NCI-H1092 treated with DMSO at 0.1 percent for 48 hours (cell line): ENCODE measurements at places on chromosomes 5 and 9.

GRCh38 chr5:158273035-158273434 is 414.1 kb upstream of the CLINT1 start:
- no peak for DNase-seq

DNA sequence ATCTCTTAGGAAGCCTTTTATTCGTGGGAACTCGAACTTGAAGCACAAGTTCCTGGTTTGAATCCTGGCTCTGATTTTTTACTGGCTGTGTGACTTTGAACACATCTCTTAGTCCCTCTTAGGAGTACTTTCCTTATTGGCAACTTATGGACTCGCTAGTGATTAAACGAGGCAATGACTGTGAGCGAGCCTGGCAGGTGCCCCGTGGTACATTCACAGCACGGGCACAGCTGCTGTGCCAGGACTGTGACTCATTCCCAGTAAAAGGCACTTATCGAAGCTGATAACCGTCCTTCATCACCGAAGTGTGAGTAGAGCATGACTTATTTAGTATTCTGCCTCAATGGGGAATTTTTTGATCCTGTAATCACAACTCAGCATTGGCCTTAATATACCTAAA is 22.7 kb downstream of the CFAP90 start:
- peak; percentile 29 for DNase-seq

- DNase-seq, result no peak
Measured at GRCh38 chr9:123266655-123267399, 1.6 kb downstream of the STRBP start.

- DNase-seq, result peak; percentile 46
Measured at GRCh38 chr5:59810041-59810440, 83.5 kb downstream of the PDE4D start.

DNA sequence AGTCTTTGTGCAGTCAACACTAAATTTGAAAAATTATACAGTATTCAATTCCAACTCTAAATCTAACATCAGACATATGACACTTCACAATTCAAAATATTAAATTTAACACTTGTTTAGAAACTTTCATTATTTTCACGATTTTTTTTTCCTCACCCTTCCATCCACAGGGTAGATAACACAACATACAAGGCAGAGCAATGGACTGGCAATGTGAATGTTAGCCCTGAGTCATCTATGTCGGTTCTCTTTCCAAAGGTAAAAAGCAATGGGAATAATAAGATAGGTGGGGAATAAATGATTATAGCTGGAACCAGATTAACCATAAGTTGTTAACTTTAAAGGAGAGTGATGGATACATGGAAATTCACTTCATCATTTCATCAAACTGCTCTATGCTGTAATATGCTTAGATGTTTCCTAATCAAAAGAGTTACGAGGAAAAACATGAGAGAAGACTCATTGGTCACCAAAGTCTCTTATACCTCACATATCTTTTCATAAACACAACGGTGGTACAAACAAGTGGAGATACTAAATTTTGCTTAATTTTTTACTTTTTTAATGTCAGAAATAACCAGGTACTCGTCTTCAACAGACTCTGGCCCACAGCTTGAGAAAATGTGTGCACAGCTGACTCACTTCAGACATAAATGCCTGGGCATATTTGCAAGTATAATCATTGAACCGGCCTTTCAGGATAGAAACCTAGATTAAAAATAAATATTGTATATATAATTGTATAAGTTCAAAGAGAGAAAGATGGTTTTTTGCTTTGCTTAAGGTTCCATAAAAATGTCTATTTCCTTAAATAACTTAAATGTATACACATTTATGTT is 23.0 kb downstream of the RFX3 start:
- no peak for DNase-seq

DNA sequence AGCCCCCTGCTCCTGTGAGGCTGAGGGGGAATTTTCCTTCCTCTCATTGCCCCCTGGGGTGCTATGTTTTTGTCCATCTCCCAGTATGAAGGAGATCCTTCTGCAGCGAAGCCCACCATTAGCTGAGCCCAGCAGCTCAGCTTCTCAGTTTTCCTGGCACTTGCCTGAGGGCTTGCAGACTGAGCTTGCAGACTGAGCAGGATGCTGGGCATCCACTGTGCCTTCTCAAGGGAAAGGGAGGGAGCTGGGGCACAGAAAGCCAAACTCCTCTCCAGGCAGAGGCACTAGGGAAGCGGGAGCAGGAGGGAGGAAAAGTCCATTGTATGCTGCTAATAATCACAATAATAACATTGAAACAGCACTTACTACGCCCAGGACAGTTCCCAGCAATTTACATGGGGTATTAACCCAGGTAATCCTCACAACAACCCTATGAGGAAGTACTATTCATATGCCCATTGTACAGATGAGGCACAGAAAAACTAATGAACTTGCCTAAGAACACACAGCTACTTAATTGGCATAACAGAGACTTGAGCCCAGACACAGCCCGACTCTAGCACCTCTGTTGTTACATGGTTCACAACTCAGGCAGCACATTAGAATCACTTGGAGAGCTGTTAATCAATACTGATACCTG is 86.9 kb upstream of the SSBP2 start:
- no peak for DNase-seq

DNA sequence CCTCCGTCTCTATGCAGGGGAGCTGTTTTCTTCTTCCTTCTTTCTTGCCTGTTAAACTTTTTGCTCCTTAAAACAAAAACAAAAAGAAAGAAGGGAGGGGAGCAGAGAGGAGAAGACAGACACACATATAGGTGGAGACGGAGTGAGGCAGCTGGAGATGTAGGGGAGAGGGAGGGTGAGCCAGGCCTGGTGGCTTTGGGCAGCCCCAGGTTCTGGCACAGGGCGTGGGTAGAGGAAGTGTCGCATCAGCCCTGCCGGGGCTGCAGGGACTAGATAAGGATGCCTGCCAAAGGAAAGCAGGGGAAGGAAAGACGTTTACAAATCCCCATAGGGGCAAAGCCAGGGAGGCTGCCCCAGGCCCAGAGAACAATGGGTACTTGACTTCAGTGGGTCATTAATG is 38.7 kb upstream of the PTGS1 start:
- DNase-seq, result no peak

DNA sequence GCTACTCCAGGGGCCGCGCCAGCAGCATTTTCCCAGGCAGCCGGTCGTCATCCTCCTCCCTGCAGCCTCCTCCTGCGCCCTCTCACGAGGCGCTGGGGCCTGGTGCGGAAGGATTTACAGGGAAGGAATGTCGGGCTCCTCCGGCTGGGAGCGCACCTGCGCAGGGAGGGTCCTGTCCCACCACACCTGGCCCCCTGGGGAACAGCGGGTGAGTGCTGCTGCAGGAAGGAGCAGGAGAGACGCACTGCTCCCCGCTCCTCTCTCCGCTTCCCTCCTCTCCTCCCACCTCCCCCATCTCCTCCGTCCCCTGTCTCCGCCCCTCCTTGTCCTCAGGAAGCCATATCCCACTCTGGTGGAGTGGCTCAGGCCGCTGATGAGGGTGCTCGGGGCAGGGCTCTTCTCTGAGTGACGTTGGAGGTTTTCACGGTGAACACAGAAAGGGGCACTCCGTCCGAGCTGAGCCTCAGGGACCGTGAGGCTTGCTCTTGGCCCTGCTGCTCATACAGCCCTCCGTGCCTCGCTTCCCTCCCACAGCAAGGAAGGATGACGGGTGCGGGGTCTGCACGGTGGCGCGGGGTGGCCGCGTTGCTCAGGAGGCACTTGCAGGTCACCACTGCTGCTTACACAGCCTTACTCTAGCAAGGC is 31.3 kb downstream of the IRX4 start:
- DNase-seq, result no peak

- DNase-seq, result no peak
Measured at GRCh38 chr5:174459071-174459702, 265.2 kb upstream of the MSX2 start.

GRCh38 chr5:73121119-73121463 is 716 bp downstream of the TMEM171 start:
- DNase-seq, result no peak

- DNase-seq, result no peak
Measured at GRCh38 chr5:140035881-140036280, 7.2 kb downstream of the NRG2 start.

GRCh38 chr9:113943112-113944009 is 67.3 kb downstream of the ZNF618 start:
- DNase-seq, result no peak

GRCh38 chr5:105034401-105034763 is 1471.8 kb upstream of the NUDT12 start:
- no peak for DNase-seq

DNA sequence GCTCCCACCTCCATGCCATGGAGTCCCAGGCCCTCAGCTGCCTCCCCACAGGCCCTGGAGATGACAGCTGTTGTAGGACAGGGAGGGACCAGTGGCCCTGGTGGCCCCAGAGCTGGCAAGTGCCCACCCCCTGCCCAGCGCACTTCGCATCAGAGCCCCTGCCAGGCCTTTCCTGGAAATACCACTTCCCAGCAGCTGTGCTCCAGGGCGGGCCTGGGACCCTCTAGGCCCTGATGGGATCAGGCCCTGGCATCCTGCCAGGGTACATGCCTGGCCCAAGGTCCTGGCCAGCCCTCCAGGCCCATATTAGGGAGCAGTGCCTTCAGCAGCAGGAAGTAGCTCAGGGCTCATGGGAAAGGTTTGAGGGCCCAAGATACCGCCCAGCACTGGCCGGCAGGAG is 2.5 kb downstream of the KCNT1 start:
- DNase-seq, result no peak

- no peak for DNase-seq
Measured at GRCh38 chr5:81909677-81910076, 62.1 kb upstream of the ATG10 start.

GRCh38 chr9:84751921-84752320 is 82.4 kb downstream of the NTRK2 start:
- DNase-seq, result no peak

- DNase-seq, result no peak
Measured at GRCh38 chr5:142827934-142828576, 57.9 kb downstream of the ARHGAP26 start.

DNA sequence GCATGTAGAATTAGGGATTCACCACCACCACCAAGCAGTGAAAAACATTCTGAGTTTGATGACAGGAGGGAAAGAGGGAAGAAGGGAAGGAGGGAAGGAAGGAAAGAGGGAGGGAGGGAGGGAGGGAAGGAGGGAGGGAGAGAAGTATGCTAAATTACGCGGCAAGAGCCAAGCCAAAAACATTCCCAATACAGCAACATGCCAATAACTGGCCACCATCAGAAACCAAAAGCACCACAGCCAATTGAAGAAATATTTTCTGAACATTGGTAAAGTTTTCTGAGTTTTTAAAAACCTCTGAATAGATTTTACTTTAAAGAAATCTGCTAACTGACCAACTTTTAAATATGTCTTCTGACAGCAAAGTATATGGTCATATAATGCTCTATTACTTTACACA is 36.0 kb downstream of the FNIP1 start:
- no peak for DNase-seq

GRCh38 chr5:135533794-135534193 is 2.0 kb downstream of the NEUROG1 start:
- no peak for DNase-seq

- DNase-seq, result no peak
Measured at GRCh38 chr5:39816866-39817265, 392.1 kb upstream of the DAB2 start.

GRCh38 chr5:80756292-80756691 is 101.5 kb upstream of the DHFR start:
- DNase-seq, result no peak

- DNase-seq, result no peak
Measured at GRCh38 chr9:93523518-93524144, 52.8 kb upstream of the PHF2 start.

DNA sequence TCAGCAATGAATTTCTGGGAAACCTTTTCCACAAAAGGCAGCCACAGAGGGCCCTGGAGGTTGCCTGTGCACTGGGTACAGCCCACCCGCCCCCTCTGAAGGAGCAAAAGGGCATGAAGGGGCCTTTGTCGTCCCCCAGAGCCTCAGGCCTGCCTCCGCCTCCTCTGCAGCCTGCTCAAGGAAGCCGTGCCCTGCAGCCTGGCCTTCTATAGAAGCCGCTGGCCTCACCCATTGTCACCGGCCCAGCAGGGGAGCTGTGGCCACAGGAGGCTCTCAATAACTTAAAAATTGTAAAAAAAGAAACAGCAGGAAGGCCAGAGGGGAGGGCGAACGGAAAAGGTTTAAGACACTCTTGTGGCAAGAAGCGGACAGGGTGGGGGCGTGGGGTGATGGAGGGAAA is 213.3 kb downstream of the IRX2 start:
- no peak for DNase-seq
